ENCODE measurements at places on chromosomes 7 and 10. TPM values are rescaled to one million over a fixed set of nuclear protein-coding genes. Genes with fewer than 3 reads are reported as not detected.
A peak's percentile ranks its signal among the peaks of the same experiment; 100 is the strongest.

The COL13A1 gene
- total RNA-seq = not detected

The OLAH gene
- 3.8 TPM for total RNA-seq

The ATG9B gene
- total RNA-seq = 10.1 TPM

The MYL10 gene
- total RNA-seq = not detected

The FAM131B gene
- total RNA-seq = 3.1 TPM

The AKR1B15 gene
- total RNA-seq = not detected

The LIPF gene
- not detected for total RNA-seq

The ABCA13 gene
- not detected for total RNA-seq

GRCh38 chr7:28630350-28630749, 218.0 kb downstream of the CREB5 start:
- no peak overlapping the region for H3K4me3 ChIP-seq
- no peaks in the 10 kb centered on the region for H3K4me1 ChIP-seq
- no peak for DNase-seq
- H3K36me3 ChIP-seq = no peaks in the 10 kb centered on the region

DNA sequence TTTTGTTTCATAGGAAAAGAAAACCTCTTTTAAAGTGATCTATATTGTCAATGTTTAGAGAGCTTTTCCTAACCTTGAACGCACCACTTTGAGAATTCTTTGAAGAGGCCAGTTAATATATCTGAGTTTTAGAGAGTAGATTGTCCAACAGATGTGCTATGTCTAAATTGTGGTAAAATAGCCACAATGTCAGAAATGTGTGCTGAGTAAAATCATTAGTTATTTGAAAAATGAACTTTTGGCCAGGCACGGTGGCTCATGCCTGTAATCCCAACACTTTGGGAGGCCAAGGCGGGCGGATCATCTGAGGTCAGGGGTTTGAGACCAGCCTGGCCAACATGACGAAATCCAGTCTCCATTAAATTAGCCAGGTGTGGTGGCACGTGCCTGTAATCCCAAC, 61.6 kb upstream of the KIAA1217 start:
- no peaks in the 10 kb centered on the region for H3K4me1 ChIP-seq
- H3K27ac ChIP-seq = no peak overlapping the region
- H3K27me3 ChIP-seq = peaks cover 5% of the 10 kb centered on the region
- no peak overlapping the region for H3K4me3 ChIP-seq
- no peak for DNase-seq

GRCh38 chr10:104777086-104777799, 136.2 kb downstream of the SORCS3 start:
- H3K36me3 ChIP-seq = no peaks in the 10 kb centered on the region
- H3K27me3 ChIP-seq = peaks cover 7% of the 10 kb centered on the region
- DNase-seq = no peak
- H3K4me1 ChIP-seq = no peaks in the 10 kb centered on the region

DNA sequence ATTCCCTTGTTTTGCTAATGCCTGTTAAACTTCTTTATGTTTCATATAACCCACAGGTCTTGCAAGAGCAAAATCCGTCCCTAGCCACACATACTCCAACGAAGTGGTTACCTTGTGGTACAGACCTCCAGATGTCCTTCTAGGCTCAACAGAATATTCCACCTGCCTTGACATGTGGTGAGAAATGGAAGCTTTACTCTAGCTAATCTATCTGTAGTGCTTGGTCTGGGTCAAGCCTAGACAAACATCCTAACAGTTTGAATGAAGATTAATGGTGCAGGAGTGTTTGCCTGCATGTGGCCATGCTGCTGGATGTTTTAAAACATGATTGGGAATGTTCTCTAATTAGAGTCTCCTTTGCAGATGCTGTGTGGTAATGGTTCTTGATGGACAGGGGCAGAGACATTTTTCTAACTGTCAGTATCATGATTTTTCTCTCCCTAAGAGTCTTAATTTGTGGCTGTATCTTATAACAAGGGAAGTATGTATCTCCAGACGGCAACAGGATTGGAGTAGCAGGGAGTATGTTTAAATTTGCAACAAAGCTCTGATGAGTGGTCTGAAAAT, 308.5 kb upstream of the FZD1 start:
- H3K4me3 ChIP-seq = no peak overlapping the region
- no peak for DNase-seq
- H3K27me3 ChIP-seq = peaks cover 6% of the 10 kb centered on the region
- H3K36me3 ChIP-seq = no peaks in the 10 kb centered on the region

- peaks cover 7% of the 10 kb centered on the region for H3K36me3 ChIP-seq
- H3K27me3 ChIP-seq = peaks cover 47% of the 10 kb centered on the region
- DNase-seq = no peak
- no peak overlapping the region for H3K27ac ChIP-seq
Observed at GRCh38 chr7:43077285-43077684, 35.2 kb upstream of the HECW1 start.

DNA sequence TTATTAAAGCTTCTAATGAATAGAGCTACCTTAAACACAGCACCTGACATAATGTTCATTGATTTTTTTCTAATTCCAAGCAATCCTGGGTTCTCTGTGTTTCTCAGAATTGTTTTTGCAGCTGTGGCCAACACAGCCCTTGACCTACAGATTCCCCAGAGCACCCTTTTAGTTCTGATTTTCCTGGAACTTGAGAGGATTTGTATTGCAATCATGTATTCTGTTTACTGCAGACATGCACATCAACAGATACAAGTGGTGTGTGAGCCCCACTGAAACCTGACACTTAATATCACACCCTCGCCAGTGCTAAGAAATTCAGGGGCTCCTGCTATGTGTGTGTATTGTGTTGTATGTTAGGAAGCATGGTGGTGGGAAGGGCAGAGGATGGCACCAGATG, 344.2 kb upstream of the POM121L12 start:
- no peak overlapping the region for H3K4me3 ChIP-seq
- H3K27ac ChIP-seq = no peak overlapping the region
- peaks cover 2% of the 10 kb centered on the region for H3K36me3 ChIP-seq
- no peak for DNase-seq
- H3K4me1 ChIP-seq = no peaks in the 10 kb centered on the region

DNA sequence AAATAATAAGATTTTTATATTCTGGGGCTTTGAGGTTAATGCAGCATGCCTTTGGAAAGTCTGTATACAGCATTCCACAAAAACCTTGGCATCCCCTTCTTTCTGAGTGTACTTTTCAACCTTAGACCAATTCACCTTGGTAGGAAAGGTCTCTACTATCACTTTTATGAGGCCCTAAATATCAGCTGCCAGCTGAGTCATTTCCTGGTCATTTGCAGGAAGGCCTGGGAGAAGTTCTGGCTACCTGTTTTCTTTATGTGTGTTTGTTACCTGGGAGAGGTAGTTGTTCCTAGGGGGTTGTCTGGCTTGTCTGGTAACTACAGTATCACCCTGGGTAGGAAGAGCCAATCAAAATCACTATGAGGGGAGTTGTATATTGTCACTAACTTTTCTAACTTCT, 4.1 kb downstream of the SPAM1 start:
- no peak overlapping the region for H3K4me3 ChIP-seq
- no peak overlapping the region for H3K27ac ChIP-seq
- H3K27me3 ChIP-seq = peaks cover 22% of the 10 kb centered on the region
- DNase-seq = no peak
- H3K4me1 ChIP-seq = no peaks in the 10 kb centered on the region

DNA sequence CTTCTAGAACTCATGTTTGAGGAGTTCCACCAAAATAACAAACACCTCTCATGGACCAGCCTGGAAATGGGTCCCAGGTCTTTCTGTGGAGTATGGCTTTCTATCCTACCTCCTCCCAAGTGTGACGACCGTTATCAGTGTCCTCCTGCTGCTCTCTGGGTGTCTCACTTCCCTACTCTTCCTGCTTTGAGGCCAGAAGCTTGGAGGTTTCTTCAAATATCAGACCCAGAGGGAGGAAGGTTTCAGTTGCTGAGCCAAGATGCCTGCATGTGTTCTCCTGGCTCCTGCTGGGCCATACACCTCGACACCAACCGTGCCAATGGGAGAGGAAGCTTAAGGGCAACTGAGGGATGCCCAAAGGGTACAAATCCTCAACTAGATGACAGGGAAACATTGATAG, 114.6 kb downstream of the WNT2 start:
- H3K36me3 ChIP-seq = no peaks in the 10 kb centered on the region
- H3K27me3 ChIP-seq = no peaks in the 10 kb centered on the region
- DNase-seq = no peak

- no peaks in the 10 kb centered on the region for H3K27me3 ChIP-seq
- H3K4me3 ChIP-seq = no peak overlapping the region
- DNase-seq = no peak
Observed at GRCh38 chr10:89309156-89310055, 7.6 kb downstream of the IFIT2 start.

DNA sequence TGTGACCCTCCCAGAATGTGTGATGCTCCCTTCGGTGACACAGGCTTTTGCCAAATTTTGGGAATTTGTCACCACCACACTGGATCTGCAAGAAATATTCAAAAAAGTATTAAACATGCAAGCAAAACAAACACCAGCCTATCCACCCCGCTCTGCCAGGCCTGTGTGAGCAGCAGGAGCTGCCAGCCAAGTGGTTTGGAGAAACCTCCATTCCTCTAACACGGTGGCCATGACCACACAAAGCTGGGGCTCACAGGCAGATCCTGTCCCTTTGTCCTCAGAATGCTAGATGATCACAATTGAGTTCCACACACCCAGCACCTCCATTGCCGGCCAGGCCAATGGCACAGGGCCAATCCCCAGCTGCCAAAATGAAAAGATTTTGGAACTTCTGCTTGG, 261.9 kb upstream of the PPP2R2D start:
- peaks cover 6% of the 10 kb centered on the region for H3K27me3 ChIP-seq
- H3K4me3 ChIP-seq = no peak overlapping the region
- no peaks in the 10 kb centered on the region for H3K36me3 ChIP-seq
- DNase-seq = no peak

DNA sequence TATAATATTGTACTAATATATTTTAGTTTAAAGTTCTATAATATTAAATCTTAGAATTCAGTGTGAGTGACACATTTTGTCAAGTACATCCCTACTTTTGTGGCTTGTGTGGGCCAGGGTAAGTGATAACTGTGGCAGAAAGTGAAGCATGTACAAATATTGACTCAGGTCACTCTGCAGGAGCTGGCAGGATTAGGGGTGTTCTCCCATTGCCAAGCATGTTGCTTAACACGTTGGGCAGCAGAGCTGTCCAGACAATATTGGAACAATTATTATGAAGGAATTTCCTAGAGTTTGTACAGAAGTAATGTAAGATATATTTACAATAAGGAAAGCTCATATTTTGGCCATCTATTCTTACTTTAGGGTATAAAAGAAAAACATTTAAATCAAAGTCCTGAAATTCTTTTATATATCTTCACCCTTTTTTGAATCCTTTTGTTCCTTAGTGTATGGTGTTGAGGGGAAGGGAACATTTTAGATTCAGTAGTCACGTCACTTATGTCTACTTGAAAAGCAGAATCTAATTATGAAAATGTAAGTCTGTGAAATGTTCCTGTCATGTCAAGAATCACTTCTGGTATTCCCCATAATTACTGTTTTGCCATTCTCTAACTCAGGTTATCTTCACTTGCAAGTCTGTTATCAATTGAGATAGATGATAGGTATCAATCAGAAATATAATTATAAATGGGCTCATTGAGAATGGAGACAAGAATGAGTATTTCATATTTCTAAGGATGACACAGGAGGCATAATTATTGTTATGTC, 4.0 kb downstream of the HDAC9 start:
- H3K4me3 ChIP-seq = no peak overlapping the region
- no peak overlapping the region for H3K27ac ChIP-seq
- peaks cover 13% of the 10 kb centered on the region for H3K27me3 ChIP-seq
- no peak for DNase-seq
- H3K36me3 ChIP-seq = no peaks in the 10 kb centered on the region

- H3K4me3 ChIP-seq = no peak overlapping the region
- H3K27me3 ChIP-seq = no peaks in the 10 kb centered on the region
- no peaks in the 10 kb centered on the region for H3K36me3 ChIP-seq
- H3K27ac ChIP-seq = no peak overlapping the region
Observed at GRCh38 chr10:109769966-109770365, 153.3 kb downstream of the XPNPEP1 start.

GRCh38 chr7:107007892-107008287, 36.6 kb upstream of the PRKAR2B start:
- no peak for DNase-seq
- H3K4me3 ChIP-seq = no peak overlapping the region
- H3K36me3 ChIP-seq = no peaks in the 10 kb centered on the region
- H3K27ac ChIP-seq = no peak overlapping the region

DNA sequence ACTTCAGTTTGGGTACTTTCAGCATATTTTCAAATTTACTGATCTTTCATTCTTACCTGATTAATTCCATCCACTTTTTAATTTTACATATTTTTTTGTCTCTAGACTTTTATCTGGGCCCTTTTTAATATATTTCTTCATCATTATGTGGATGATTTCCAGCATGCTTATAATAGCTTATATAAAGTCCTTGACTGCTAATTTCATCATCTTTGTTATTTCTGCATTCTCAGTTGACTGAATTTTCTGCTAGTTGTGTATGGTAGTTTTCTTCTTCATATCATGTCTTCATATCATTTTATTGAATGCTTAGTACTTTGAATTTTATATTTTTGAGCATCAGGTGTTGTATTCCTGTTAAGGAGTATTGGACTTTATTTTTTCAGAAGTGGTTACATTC, 39.6 kb downstream of the STAM start:
- no peak for DNase-seq
- no peaks in the 10 kb centered on the region for H3K27me3 ChIP-seq
- peak overlapping the region; percentile 94 for H3K27ac ChIP-seq
- peaks cover 1% of the 10 kb centered on the region for H3K36me3 ChIP-seq
- peak overlapping the region; percentile 84 for H3K4me3 ChIP-seq
- H3K4me1 ChIP-seq = peaks cover 55% of the 10 kb centered on the region

DNA sequence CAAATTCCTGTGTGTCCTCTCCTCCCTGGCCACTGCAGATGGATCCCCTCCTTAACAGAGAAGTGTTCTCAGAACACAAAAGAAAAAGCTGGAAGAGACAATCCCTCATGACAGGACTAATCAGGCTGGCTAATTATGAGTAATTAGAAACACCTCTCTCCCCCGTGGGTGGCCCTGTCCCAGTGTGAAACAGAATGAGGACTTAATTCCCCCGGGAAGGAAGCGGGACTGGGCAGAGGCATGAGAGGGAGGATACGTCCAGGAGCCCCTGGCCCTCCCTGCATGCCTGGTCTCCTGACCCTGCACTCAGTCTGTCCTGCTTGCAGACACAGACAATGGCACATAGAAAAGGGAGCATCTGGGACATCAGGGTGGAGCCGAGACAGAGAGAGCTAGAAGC, 7.6 kb upstream of the ADCYAP1R1 start:
- no peaks in the 10 kb centered on the region for H3K36me3 ChIP-seq
- no peak overlapping the region for H3K4me3 ChIP-seq
- no peaks in the 10 kb centered on the region for H3K4me1 ChIP-seq
- DNase-seq = no peak
- peaks cover 27% of the 10 kb centered on the region for H3K27me3 ChIP-seq

DNA sequence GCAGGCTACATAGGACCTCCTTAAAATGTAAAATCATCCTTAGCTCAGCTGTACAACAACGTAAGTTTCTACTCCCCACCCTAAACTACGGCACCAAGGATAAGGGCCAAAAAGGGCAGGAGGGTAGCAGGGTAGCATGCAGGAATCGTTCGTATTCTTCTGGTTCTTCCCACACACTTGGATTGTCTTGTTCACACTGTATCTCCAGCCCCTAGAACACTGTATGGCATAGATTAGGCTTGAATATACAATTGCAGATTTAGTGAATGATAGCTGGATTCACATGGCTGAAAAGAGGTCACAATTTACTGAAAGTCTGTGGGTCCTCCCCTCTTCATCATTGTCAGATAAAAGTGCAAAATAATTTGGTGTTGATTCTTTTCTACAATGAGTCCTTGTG, 28.2 kb upstream of the PRKAR2B start:
- H3K36me3 ChIP-seq = no peaks in the 10 kb centered on the region
- no peaks in the 10 kb centered on the region for H3K4me1 ChIP-seq
- H3K27me3 ChIP-seq = no peaks in the 10 kb centered on the region
- no peak overlapping the region for H3K27ac ChIP-seq
- H3K4me3 ChIP-seq = no peak overlapping the region
